AML-193 (cell line): ENCODE measurements at places on chromosomes 7 and 10.

DNA sequence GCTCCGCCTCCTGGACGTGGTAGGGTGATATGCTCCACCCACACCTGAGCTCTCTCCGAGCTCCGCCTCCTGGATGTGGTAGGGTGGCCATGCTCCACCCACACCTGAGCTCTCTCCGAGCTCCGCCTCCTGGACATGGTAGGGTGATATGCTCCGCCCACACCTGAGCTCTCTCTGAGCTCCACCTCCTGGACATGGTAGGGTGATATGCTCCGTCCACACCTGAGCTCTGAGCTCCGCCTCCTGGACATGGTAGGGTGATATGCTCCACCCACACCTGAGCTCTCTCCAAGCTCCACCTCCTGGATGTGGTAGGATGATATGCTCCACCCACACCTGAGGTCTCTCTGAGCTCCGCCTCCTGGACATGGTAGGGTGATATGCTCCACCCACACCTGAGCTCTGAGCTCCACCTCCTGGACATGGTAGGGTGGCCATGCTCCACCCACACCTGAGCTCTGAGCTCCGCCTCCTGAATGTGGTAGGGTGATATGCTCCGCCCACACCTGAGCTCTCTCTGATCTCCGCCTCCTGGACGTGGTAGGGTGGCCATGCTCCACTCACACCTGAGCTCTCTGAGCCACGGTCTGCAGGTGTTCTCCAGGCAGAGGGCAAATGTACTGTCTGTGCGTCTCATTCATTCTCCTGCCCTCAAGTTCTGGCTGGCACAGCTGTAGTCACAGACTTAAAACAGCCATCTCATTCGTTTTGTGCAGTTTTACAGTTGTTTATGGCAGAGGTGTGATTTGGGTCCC, 252.4 kb downstream of the DIP2C start:
- DNase-seq: no peak

GRCh38 chr10:102514487-102515311, 10.9 kb downstream of the SUFU start:
- no peak for DNase-seq

GRCh38 chr10:114234132-114234531, 4.9 kb upstream of the VWA2 start:
- DNase-seq: no peak

DNA sequence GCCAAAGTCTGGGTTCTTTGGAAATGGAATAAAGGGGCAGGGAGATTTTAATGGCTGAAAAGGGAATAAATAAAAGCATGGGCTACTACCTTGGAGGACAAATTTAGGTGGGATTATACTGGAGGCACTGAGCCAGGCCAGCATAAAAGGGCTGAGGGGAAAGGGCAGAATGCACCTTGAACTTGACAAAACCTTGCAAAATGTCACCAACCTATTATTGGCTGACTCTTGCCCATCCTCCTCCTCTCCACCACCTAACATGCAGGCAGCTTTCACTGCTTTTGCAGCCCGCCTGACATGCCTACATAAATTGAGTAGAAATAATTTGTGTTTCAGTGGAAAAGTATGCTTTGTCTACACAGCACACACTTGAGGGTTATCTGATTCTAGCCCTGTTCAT, 65.3 kb upstream of the ABLIM1 start:
- no peak for DNase-seq

- DNase-seq: peak; percentile 88
Observed at GRCh38 chr7:143240291-143241168, 18.7 kb downstream of the TAS2R40 start.

DNA sequence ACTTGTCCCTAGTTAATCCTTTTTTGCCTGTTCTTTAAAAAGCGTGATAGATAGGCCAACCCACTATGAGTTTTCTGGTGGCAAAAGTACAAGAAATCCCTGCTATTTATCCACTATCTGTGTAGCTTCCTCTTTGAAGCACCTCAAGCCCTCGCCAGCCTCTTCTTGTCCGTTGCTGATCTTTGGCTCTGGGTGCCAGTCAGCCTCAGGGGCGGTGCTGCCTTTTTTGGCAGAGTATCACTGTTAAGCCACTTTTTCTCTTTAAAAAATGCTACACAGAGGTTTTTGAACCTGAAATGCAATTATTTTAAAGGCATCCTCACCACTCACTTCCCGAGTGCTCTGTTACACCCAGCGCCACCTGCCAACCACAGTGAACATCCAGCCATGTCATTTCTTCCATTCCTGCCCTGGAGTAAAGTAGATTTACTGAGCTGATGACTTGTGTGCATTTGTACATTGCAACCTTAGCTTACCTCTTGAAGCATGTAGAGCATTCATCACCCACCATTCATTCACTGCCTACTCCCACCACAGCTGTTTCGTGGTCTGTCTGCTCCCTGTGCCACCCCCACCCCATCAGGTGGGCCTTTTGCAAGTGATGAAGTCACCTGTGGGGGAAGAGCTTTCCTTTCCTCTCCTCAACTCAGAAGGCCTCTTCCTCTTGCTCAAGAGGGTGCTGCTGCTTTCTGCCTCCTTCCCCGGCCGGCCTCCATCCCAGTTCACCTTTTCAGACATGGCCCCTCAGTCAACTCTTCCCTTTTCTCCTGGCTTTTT, 414.2 kb upstream of the GALNT17 start:
- DNase-seq: no peak

- no peak for DNase-seq
Observed at GRCh38 chr10:3805791-3806461, 20.9 kb upstream of the KLF6 start.

DNA sequence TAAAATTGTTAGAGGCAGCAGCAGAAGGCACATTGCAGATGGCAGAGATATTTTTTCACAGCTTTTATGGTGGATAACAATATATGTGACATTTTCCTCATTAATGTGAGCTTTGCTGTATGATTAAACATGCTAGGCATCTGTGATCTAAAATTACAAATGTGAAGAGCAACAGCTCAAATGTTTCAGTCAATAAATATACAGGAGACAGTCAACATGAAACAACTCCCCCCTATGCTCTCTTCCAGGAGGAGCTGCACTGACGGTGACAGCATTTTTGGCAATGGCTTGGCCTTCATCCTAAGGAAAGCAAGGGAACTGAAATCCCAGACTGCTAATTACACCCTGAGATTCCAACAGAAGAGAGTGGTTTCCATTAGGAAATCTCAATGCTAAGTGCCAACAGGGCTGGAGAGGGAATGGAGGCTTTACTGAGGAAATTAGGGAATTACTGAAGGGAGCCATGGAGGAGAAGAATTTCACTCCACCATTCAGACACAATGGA, 51.4 kb upstream of the GRB10 start:
- no peak for DNase-seq

DNA sequence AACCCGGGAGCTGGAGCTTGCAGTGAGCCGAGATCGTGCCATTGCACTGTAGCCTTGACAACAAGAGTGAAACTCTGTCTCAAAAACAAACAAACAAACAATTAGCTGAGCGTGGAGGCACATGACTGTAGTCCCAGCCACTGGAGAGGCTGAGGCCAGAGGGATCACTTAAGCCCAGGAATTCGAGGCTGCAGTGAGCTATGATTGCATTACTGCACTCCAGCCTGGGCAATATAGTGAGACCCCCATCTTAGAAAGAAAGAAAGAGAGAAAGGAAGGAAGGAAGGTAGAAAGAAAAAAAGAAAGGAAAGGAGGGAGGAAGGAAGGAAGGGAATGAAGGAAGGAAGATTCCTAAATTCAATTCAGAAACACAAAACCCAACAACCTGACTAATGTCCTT, 141.3 kb upstream of the TNRC18 start:
- no peak for DNase-seq

GRCh38 chr10:30744106-30744505, 114.6 kb upstream of the LYZL2 start:
- no peak for DNase-seq
